ENCODE measurements at places on chromosomes 1 and 21.
A peak's percentile ranks its signal among the peaks of the same experiment; 100 is the strongest.

GRCh38 chr1:43156026-43156425 is 16.1 kb downstream of the EBNA1BP2 start:
- peaks cover 17% of the 10 kb centered on the region for H3K27me3 ChIP-seq
- no peak overlapping the region for H3K27ac ChIP-seq
- no peak for ATAC-seq
- H3K4me1 ChIP-seq = peaks cover 14% of the 10 kb centered on the region

- no peak for ATAC-seq
- H3K27ac ChIP-seq = no peak overlapping the region
- H3K4me1 ChIP-seq = peaks cover 17% of the 10 kb centered on the region
- no peaks in the 10 kb centered on the region for H3K36me3 ChIP-seq
Measured at GRCh38 chr1:115091572-115091971, 2.3 kb upstream of the TSPAN2 start.

DNA sequence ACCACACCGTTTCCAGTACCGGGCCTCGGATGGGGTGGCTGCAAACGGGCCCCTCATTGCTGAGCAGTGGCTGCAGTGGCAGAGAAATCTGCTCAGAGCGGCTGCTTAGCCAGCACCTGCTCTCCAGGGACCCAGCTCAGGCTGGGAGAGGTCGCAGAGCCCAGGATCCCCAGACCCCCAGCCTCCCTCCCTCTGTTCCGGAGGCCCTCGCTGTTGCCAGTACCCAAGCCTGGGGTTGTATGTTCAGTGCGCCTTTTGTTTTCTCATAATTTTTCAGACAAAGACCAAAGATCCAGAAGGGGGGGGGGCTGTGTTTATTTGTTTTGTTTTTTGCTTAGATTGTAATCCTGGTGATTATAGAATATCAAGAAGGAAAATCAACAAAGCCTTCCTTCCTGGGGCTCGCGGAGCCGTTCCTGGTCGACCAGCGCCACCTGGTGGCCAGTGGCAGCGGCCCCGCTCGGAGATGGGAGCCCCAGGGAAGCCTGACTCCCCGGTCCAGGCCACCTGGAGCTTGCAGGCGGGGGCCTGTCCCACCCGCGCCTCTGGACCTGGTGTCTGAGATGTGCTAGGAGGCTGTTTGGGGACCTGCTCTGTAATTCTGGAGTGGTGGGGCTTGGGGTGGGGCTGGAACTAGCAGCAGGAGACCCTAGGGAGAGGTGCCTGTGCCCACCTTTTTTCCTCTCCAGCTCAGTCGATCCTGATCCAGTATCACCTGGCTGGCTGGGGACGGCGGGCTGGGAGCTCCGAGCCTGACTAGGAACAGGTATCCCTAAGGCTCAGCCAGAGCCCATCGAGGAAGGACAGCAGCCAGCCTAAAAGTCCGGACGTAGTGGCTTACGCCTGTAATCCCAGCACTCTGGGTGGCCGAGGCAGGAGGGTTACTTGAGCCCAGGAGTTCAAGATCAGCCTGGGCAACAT is 123.9 kb upstream of the VAMP3 start:
- ATAC-seq = no peak
- no peaks in the 10 kb centered on the region for H3K36me3 ChIP-seq

DNA sequence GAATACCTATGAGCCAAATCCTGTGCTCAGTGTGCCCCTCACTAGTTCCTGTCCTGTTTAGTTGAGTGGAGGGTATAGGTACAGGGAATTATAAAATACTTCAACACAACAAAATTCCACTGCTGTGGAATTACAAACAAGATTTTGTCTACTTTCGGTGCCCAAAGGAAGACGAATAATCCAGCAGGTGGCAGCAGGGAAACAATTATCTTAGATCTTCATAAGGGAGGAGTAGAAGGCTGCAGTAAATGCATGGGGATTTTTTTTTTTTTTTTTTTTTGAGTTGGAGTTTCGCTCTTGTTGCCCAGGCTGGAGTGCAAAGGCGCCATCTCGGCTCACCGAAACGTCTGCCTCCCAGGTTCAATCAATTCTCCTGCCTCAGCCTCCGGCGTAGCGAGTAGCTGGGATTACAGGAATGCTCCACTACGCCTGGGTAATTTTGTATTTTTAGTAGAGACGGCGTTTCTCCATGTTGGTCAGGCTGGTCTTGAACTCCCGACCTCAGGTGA is 2.0 kb upstream of the PIP5K1A start:
- no peak overlapping the region for H3K27ac ChIP-seq
- peak overlapping the region; percentile 68 for H3K4me3 ChIP-seq
- H3K36me3 ChIP-seq = peaks cover 19% of the 10 kb centered on the region

- ATAC-seq = peak; percentile 37
- H3K27ac ChIP-seq = peak overlapping the region; percentile 85
- H3K4me3 ChIP-seq = peak overlapping the region; percentile 56
- no peaks in the 10 kb centered on the region for H3K27me3 ChIP-seq
Measured at GRCh38 chr1:1678581-1679380, 13.8 kb downstream of the SLC35E2B start.

- H3K4me3 ChIP-seq = no peak overlapping the region
- no peaks in the 10 kb centered on the region for H3K36me3 ChIP-seq
- H3K27ac ChIP-seq = no peak overlapping the region
- H3K27me3 ChIP-seq = peaks cover 12% of the 10 kb centered on the region
- no peak for ATAC-seq
- H3K4me1 ChIP-seq = peaks cover 6% of the 10 kb centered on the region
Measured at GRCh38 chr1:171641076-171641864, 11.2 kb downstream of the MYOC start.

DNA sequence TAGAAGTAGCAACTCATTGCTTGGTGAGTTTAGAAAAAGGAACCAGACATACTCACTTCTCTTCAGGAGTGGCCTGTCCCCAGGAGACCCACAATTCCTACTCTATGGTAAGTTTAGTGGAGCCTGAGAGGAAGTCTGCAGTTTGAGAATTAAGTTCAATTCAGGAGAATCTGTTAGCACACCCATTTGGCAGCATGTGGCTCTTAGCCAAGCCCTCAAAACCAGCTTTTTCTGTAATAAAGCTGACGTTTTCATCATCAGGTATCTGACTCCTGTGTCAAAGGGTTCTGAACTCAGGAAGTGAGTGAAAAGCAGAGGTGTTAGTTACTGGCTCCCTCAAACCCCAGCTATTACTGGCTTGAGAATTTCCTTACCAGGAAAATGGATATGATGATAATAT is 20.4 kb upstream of the RGS16 start:
- no peak overlapping the region for H3K27ac ChIP-seq
- no peak overlapping the region for H3K4me3 ChIP-seq

GRCh38 chr1:62962901-62963776 is 179.2 kb downstream of the ATG4C start:
- H3K4me1 ChIP-seq = no peaks in the 10 kb centered on the region
- no peak overlapping the region for H3K4me3 ChIP-seq
- H3K36me3 ChIP-seq = no peaks in the 10 kb centered on the region

GRCh38 chr1:232675260-232675659 is 45.3 kb upstream of the SIPA1L2 start:
- H3K4me1 ChIP-seq = no peaks in the 10 kb centered on the region
- H3K27ac ChIP-seq = no peak overlapping the region
- H3K36me3 ChIP-seq = no peaks in the 10 kb centered on the region
- peaks cover 15% of the 10 kb centered on the region for H3K27me3 ChIP-seq
- no peak for ATAC-seq

All from stimulated activated memory B cell treated with anti-CD40 and anti-IgM and Interleukin-4, amounts not matched to agents 10 μg/mL and 1 μg/mL and 100 μg/mL, for 72 hours (primary cell).